ENCODE measurements at places on chromosomes 6 and 20.
A peak's percentile ranks its signal among the peaks of the same experiment; 100 is the strongest.

DNA sequence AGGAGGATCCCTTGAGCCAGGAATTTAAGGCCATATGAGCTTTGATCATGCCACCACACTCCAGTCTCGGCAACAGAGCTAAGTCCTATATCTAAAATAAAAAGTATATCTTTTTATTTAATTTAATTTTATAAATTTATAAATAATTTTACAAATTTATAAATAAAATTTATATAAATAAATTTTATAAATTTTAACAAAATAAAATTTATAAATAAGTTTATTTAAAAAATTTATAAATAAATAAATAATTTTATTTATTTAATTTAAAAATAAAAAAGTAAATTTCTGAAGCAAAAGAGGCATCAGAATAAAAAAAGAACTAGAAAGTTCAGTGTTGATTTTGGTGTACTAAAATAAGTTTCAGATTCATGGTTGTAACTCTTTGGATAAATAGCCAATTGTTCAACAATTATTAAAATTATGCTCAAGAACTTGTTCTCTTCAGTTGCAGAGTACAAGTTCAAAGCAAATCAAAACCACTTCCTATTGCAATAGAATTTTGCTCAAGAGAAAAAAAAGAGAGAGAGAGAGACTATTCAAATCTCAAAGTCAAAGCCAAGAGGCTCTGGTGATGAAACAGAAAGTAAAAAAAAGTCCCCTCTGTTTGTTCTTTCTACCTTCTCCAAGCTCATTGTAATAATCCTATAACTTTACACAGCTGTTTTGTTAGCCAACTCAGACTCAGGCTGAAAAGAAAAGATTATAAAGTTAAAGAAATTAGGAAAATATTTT is 547.5 kb upstream of the ADGRB3 start:
- DNase-seq = no peak

DNA sequence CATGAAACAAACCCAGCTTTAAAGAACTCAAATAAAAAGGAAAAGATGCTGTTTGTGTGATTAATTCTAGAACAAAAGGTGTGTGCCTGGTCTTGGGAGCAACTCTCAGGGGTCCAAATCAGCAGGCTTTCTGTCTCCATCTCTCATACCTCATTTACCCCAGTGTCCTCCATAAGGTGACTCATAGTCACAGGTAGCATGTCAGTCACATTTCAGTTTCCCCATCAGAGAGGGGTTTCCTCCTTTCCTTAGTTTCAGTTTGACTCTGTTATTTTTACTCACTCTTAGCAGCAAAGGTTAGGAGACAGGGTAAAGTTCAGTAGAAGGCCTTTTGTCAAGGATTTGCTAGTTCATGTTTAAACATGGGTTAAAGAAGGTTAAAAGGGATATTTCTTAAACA is 46.2 kb downstream of the OGFRL1 start:
- DNase-seq = no peak

- DNase-seq = no peak
Observed at GRCh38 chr6:75368151-75368779, 83.7 kb upstream of the TMEM30A start.

DNA sequence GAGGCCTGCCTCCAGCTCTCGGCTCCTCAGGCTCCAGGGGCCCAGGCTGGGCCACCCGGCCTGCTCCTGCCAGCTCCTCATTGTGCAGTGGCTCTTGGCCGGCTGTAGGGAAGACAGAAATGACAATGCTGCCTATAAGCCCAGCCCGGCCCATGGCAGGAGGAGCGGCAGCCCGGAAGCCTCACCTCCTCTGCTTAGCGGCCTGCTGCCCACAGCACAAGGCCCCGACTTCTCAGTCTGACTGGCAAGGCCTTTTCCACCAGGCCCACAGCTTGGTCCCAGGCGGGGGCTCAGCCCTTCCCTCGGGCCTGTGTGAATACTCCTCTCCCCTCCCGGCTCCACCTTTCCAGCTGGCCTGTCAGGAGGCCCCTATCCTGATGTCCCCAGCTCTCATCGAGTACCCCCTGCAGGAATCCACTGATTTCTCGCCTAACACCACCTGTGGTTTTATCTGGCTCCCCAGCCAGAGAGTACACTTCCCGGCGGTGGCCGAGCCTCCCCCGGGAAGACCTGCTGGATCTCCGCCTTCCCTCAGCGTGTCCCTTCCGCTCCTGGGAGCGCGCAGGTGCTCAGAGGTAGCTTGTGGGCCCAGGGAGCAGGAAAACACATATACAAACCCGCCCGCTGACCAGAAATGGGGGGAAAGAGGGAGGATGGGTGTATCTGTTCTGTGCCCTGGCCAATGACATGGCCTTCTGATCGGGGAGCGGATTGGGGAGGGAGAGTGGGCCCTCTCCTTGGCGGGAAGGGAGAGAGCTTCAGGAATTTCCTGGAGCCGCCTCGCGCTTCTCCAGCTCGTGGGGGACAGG is 963 bp downstream of the DDRGK1 start:
- no peak for DNase-seq

DNA sequence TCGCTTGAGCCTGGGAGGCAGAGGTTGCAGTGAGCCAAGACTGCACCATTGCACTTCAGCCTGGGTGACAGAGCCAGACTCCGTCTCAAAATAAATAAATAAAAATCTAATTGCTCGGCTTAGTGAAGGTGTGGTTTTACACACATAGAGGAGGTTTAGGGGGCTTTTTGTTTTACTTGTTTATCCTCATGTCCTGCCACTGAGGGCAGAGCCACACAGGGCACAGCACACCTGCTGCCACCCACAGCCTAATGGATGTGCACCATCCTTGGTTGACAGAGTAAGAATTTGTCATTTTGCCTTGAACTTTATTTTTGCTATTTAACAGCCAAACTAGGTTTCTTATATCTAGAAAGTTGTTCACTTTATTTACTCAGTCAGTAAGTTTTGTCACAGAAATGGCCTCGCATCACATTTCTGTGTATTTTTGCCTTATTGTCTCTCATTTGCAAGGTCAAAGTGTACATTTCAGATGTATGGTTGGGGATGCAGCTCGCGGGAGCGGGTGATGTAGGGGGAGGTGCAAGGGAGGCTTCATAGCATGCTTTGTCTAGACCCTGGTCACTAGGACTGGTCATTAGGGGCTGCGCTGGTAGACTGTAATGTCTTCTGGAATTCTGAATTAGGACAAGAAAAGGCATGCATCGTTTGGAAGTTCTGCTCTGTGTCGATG is 67.8 kb upstream of the NAA20 start:
- DNase-seq = no peak

DNA sequence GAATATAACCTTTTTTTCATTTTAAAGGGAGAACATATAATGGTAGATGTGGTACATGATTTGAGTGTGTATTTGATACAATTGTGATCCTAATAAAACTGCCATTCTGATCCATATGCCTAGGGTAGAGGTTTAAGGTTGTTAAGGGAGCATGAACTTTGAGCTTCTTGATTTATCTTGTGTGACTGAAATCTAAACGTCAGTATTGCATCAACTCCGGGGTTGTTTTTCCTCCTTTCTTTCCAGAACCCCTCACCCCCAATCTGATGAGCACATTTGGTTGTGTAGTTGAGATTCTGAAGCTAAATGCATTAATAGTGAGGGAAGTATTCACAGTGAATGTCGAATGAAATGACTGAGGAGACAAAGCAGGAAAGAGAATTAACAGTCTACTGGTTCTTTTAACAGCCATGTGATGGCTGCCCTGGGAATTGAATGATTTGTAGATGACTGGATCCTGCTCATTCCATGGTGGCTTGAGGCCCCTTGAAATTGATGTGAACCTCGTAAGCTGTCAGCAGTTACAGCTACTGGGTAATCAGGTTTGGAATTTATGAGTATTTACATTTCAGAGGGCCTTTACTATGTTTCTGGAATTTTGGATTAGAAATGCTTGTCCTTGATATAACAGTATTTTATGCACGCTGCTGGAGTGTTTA is 44.8 kb downstream of the FARS2 start:
- DNase-seq = no peak

DNA sequence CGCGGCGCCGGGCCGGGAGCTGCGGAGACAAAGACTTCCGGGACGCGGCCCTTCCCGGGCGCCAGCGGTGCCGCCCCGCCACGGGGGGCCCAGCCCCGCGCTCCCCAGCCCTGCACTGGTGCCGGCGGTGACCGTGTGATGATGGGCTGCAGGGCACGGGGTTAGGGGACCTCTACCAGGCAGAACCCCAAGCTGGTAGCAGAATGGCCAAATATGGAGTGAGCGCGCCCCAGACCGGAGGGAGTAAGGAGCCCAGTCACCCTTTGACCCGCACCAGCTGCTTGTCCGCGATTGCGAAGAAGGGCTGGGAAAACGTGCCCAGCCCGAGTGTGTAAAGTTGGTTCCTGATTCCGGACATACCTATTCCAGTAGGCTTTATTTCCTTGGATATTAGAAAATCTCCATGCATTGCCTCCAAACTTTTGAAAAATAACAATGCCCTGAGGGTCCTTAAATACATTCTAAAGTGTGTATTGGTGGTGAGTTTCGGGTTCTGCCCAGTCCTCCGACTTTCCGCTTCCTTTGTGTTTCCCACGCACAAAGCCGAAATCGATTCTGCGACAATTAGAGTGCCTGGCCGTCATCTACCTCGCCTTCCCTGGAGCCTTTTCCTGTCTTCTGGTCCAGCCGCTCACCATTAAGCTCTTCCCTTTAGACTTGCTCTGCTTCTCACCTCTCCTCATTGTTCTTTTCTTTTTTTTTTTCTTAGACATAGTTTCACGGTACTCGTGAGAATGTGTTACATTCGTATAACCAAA is 1.1 kb downstream of the ABRACL start:
- DNase-seq = no peak

DNA sequence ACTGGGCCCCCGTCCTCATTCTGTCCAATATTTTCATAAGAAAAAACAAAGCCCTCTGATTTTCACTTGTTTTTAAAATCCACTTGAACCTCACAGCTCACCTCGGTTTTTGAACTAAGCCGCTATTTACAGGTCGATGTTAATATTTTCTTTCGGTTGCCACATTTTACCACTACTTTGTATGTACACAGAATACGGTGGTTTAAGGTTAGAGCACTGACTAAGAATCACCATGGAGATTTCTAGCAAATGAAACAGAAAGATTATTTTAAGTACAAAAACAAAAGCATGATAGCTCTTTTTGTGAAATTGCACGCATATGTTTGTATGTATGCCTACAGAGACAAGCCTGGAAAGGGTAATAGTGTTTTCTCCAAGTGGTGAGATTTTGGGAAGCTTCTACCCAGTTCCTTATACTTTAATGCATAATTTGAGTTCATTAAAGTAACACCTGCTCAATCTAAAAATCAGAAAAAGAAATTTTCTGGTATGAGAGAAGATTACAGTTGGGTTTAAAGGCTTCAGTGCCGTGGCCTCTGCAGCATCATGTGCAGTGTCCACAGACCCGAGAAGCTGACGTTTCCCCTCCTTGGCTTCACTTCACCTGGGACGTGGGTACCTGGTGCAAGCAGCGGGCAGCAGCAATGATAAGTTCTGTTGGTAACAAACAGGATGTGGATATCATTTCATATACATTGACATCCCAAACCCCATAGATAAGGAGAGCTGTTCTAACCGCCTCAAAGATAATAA is 144.0 kb downstream of the UST start:
- no peak for DNase-seq

GRCh38 chr20:6008254-6008653 is 45.6 kb downstream of the LRRN4 start:
- no peak for DNase-seq

DNA sequence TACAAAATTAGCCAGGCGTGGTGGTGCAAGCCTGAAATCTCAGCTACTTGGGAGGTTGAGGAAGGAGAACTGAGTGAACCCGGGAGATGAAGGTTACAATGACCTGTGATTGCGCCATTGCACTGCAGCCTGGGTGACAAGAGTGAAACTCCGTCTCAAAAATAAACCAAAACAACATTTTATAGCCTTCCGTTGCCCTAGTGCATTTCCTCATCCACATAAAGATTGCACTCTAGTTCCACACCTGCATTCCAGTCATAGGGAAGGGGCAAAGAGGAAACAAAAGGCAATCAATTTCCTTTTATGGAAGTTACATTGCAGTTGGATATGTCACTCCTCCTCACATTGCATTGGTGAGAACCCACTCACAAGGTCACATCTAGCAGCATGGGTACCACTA is 182.7 kb upstream of the ARG1 start:
- no peak for DNase-seq

- DNase-seq = no peak
Observed at GRCh38 chr6:246352-246751, 45.9 kb upstream of the DUSP22 start.

- DNase-seq = no peak
Observed at GRCh38 chr6:33206027-33206863, 1.8 kb downstream of the HSD17B8 start.

GRCh38 chr6:30730601-30731435 is 10.7 kb downstream of the TUBB start:
- peak; percentile 69 for DNase-seq

- no peak for DNase-seq
Observed at GRCh38 chr6:41548841-41549642, 2.9 kb downstream of the FOXP4 start.

DNA sequence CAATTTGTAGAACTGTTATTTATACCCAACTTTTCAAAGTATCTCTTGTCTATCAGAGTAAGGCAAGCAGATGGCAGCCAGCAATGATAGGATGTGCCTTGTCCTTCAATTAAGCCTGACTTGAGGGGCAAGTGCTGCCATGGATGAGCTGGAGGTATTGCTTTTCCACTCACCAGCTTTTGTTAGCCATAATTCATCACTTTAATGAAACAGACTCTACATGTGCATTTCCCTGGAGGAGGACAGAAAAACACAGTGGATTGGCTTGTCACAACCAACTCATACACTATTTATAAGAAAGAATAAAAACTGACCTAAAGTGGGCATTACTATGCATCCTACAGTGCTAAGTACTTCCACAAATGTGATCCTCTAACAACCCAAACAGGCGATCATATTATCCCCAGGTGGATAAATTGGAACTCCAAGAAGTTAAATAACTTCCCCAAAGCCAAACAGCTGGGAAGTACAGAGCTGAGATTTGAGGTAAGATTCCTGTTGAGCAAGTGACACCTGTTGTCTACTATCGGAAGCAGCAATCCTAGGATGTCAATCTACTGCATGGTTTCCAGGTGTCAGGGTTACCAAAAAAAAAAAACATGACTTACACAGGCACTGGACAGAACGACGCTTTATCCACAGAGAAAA is 73.9 kb upstream of the NRSN1 start:
- DNase-seq = no peak

DNA sequence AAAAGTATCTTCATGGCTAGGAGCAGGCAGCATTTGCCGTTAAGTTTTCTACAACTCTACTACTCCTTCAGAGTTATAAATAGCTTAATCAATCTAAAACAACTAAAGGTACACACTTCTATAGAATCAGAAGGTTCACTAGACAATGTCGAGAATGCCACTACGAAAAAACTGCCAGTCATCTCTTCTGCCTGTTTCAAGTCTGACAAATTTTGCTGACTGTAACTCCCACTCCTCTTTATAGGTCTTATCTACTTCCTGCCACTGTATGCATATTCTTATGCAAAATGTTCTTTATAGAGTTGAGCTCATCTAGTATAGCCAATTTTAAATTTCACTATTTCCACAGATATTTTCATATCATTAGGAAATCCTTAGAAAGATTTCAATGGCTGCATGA is 160.1 kb downstream of the EYS start:
- no peak for DNase-seq

GRCh38 chr6:140320081-140321080 is 945.9 kb upstream of the CITED2 start:
- no peak for DNase-seq
